ENCODE measurements at places on chromosomes 2 and 18. TPM values are rescaled to one million over a fixed set of nuclear protein-coding genes. Genes with fewer than 3 reads are reported as not detected.

DNA sequence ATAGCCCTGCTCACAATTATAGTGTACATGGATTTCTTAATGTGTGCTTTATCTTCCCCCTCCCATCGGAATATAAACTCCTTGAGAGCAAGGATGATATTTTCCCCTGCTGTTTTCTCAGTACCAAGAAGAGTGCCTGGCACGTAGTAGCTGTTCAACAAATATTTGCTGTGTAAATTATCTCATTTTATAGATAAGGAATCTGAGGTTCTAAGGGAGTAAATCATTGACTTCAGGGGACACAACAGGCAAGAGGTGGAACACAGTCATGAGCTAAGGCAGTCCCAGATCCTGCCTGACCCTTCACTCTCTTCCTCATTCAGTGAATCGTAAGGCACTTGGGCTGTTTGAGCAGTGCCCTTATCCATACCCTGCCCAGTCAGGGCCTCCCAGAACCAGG lies 187.3 kb upstream of the TNP1 start:
- no peak overlapping the region for H3K4me3 ChIP-seq
- no peak for DNase-seq
- H3K27ac ChIP-seq = no peak overlapping the region

- no peak for DNase-seq
- H3K4me1 ChIP-seq = no peaks in the 10 kb centered on the region
- no peaks in the 10 kb centered on the region for H3K36me3 ChIP-seq
- no peak overlapping the region for H3K4me3 ChIP-seq
Measured at GRCh38 chr18:13877157-13877556, 38.2 kb downstream of the MC2R start.

The SPP2 gene
- total RNA-seq = not detected

DNA sequence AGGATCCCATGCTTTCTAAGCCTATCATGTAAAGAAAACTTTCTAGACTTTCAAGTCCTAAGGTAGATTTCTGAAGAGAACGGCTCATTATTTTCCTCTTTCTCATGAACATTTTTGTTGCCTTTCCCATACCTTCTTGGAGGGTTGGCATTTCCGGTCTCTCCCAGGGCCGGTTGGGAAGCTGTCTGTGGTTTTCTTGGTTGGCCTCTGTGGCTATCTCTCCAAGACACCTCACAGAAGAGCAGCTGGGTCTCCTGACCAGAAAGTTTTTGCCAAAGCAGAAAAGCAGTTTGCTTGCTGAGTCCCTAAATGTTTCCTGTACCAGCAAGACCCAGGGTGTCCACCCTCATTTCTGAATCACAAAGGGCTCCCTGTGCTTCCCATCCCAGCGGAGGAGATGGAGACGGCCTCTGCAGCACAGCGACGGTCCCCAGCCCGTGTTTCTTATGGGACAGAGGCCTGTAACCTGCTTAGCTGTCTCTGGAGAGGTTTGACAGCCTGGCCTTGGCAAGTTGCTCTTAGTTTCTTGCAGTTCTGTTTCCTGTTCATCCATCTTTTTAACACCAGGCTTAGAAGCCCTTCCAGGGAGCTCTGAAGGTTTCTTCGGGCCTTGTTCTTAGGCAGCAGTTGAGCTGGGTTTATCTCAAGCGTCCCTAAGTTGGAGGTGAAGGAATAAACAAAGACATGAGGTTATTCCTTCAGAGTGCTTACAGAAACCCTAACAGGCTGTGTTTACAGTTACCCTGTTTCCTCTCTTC lies 39.8 kb downstream of the GREB1 start:
- no peak overlapping the region for H3K4me3 ChIP-seq
- no peak for DNase-seq
- no peaks in the 10 kb centered on the region for H3K36me3 ChIP-seq
- H3K27ac ChIP-seq = no peak overlapping the region
- no peaks in the 10 kb centered on the region for H3K27me3 ChIP-seq

The DYNAP gene
- total RNA-seq = not detected

- H3K27me3 ChIP-seq = no peaks in the 10 kb centered on the region
- no peaks in the 10 kb centered on the region for H3K4me1 ChIP-seq
- no peaks in the 10 kb centered on the region for H3K36me3 ChIP-seq
- DNase-seq = no peak
Measured at GRCh38 chr2:201353116-201353515, 4.0 kb downstream of the FLACC1 start.

The SCN7A gene
- total RNA-seq = not detected

The CHRND gene
- not detected for total RNA-seq

DNA sequence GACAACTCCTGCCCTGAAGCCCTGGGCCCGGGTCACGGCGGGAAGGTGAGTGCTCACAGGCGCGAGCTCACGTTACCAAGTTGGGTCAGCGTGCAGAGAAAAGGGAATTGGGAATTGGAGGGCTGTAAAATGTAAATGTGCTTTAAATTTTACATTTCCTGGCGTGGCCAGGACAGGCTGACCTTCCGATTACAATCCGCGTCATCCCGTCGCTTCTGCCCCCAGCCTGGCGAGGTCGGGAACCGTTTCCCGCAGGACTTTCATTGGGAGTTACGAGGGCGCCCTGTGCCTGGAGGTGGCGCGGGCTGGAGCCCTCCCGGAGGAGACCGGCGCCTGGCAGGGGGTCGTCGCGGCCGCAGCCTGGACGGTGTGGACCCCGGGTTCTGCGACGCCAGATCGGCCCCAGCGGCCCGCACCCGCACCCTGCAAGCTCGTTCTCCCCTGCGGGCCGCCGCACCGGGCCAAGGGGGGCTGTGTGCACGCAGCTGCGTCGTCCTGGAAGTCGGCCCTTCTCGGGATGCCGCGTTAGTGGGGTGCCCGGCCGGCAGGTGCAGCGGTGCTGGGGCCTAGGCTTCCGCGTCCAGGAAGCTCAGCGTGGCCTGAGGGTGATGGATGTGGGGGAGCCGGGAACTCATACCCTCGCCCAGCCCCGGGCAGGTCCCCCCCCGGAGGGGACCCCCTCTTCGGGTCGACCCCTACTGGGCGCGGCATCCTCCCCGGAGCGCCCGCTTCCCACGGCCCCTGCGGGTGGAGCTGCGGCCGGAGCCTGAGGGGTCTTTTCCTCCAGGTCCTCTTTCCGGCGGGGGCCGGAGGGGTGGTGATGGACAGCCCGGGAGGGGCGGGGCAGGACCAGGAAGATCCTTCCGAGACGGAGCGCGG lies 63.9 kb downstream of the LRRFIP1 start:
- peak overlapping the region; percentile 88 for H3K27ac ChIP-seq
- peak overlapping the region; percentile 87 for H3K4me3 ChIP-seq
- H3K36me3 ChIP-seq = no peaks in the 10 kb centered on the region
- peak; percentile 71 for DNase-seq
- no peaks in the 10 kb centered on the region for H3K27me3 ChIP-seq

DNA sequence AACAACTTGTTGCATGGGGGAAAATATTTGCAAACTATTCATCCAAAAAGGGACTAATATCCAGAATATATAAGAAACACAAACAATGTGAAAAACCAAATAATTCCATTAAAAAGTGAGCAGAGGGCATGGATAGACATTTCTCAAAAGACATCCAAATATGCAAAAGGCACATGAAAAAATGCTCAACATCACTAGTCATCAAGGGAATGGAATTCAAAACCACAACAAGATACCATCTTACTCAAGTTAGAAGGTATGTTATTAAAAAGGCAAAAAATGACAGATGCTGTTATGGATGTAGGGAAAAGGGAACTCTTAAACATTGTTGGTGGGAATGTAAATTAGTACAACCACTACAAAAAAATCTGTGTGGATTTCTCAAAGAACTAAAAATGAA lies 396.5 kb downstream of the CCDC85A start:
- no peaks in the 10 kb centered on the region for H3K27me3 ChIP-seq
- no peaks in the 10 kb centered on the region for H3K4me1 ChIP-seq
- H3K36me3 ChIP-seq = no peaks in the 10 kb centered on the region
- H3K4me3 ChIP-seq = no peak overlapping the region

GRCh38 chr2:231126123-231126522 lies 1.3 kb upstream of the HTR2B start:
- H3K4me1 ChIP-seq = no peaks in the 10 kb centered on the region
- no peak overlapping the region for H3K27ac ChIP-seq
- H3K27me3 ChIP-seq = no peaks in the 10 kb centered on the region
- no peak for DNase-seq
- no peak overlapping the region for H3K4me3 ChIP-seq

The OLA1 gene
- 43.9 TPM for total RNA-seq

DNA sequence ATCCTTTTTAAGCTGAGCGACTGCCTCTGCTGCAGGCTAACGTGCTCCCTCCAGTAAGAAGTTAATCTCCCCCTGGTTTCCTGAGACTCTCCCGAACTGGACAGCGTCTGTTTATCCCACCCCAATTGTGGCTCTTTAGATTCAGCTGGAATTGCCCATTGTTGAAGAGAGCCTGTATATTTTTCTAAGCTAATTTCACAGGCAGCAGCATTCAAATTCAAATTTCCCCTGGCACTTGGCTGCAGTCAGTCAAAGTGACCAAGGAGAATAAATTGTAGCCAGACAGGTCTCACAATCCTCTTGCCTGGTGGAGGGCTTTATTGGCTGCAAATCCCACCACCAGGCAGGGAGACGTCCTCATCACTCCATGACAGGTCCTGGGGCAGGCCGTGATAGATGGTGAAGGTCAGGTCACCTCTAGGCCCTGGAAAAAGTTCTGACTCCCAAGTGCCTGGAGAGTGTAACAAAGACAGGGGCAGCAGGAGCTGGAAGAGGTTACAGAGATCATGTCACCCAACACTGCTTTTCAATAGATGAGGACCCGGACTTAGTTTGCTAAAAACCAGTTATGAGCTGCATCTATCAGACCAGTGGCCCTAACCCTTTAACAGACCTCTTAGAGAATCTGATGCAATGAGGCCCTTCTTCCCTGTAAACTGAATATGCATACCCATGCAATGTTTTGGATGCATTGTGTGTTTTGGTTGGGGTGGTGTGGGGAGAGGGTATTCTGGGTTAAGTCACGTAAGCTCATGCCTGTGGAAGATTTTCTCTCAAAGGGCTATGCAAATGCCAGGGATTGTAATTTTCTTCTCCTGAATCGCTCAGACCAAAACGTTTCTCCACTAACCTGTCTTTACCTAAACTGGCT lies 32.3 kb upstream of the C18orf32 start:
- H3K27ac ChIP-seq = no peak overlapping the region
- H3K4me1 ChIP-seq = no peaks in the 10 kb centered on the region
- DNase-seq = no peak
- no peaks in the 10 kb centered on the region for H3K27me3 ChIP-seq

The NDC80 gene
- total RNA-seq = 6.5 TPM

GRCh38 chr2:231353469-231353868 lies 42.0 kb upstream of the B3GNT7 start:
- no peak overlapping the region for H3K27ac ChIP-seq
- no peaks in the 10 kb centered on the region for H3K36me3 ChIP-seq
- no peaks in the 10 kb centered on the region for H3K4me1 ChIP-seq
- DNase-seq = no peak
- no peak overlapping the region for H3K4me3 ChIP-seq
- no peaks in the 10 kb centered on the region for H3K27me3 ChIP-seq

The CRYBA2 gene
- not detected for total RNA-seq

- H3K36me3 ChIP-seq = no peaks in the 10 kb centered on the region
- H3K4me1 ChIP-seq = peaks cover 8% of the 10 kb centered on the region
- H3K27ac ChIP-seq = peak overlapping the region; percentile 53
- peak; percentile 45 for DNase-seq
- no peaks in the 10 kb centered on the region for H3K27me3 ChIP-seq
- H3K4me3 ChIP-seq = no peak overlapping the region
Measured at GRCh38 chr2:198042189-198042588, 237.8 kb downstream of the PLCL1 start.

The GALNT5 gene
- not detected for total RNA-seq

DNA sequence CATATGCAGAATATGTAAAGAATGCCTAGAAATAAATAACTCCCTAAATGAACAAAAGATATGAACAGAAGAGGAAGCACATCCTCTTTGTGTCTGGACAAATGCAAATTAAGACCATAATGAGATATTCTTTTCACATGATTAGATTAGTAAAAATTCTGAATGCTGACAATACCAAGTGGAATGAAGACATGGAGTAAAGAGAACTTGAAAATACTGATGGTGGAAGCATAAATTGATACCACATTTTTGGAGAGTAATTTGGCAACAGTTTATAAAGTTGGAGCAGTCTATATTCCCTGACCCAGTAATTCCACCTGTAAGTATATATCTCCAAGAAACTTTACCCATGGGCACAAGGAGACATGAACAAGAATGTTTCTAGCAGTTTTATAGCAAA lies 130.0 kb downstream of the CAPN13 start:
- DNase-seq = no peak
- H3K27ac ChIP-seq = no peak overlapping the region
- H3K27me3 ChIP-seq = no peaks in the 10 kb centered on the region
- no peaks in the 10 kb centered on the region for H3K36me3 ChIP-seq
- no peak overlapping the region for H3K4me3 ChIP-seq

- no peaks in the 10 kb centered on the region for H3K36me3 ChIP-seq
- H3K27me3 ChIP-seq = no peaks in the 10 kb centered on the region
- DNase-seq = no peak
- no peak overlapping the region for H3K27ac ChIP-seq
- H3K4me3 ChIP-seq = no peak overlapping the region
- H3K4me1 ChIP-seq = no peaks in the 10 kb centered on the region
Measured at GRCh38 chr2:56195563-56195962, 11.8 kb downstream of the CCDC85A start.

- DNase-seq = no peak
- H3K27me3 ChIP-seq = no peaks in the 10 kb centered on the region
- H3K27ac ChIP-seq = no peak overlapping the region
- no peak overlapping the region for H3K4me3 ChIP-seq
- H3K4me1 ChIP-seq = no peaks in the 10 kb centered on the region
Measured at GRCh38 chr2:196376984-196377877, 205.9 kb upstream of the STK17B start.

- no peak for DNase-seq
- no peaks in the 10 kb centered on the region for H3K27me3 ChIP-seq
- peak overlapping the region; percentile 14 for H3K27ac ChIP-seq
- peaks cover 84% of the 10 kb centered on the region for H3K36me3 ChIP-seq
- H3K4me3 ChIP-seq = no peak overlapping the region
Measured at GRCh38 chr2:97733341-97734035, 20.1 kb downstream of the ZAP70 start.

- H3K4me3 ChIP-seq = no peak overlapping the region
- no peak for DNase-seq
- H3K36me3 ChIP-seq = no peaks in the 10 kb centered on the region
- no peaks in the 10 kb centered on the region for H3K4me1 ChIP-seq
- H3K27ac ChIP-seq = no peak overlapping the region
- H3K27me3 ChIP-seq = no peaks in the 10 kb centered on the region
Measured at GRCh38 chr2:236319036-236319435, 54.8 kb upstream of the ASB18 start.

DNA sequence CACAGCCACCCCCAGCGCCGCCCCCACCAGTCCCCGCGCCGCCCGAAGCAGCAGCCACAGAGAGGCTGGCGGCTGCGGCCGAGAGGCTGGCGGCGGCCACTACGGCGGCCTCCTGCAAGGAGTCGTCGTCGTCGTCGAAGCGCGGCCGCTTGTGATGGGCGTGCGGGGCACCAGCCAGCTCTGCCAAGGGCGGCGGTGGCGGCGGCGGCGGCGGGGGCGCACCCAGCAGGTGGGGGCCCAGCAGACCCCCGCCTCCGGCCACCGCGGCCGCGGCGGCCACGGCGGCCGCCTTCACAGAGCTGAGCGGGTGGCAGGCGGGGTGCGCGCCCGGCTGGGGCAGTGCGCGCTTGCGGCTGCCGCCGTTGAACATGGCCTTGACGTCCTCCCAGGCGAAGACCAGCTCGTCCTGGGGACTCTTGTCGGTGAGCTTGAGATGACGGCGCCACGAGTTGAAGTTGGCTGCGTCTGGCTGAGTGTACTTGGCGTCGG lies 3.3 kb downstream of the SKOR2 start:
- no peaks in the 10 kb centered on the region for H3K4me1 ChIP-seq
- H3K27ac ChIP-seq = no peak overlapping the region
- H3K4me3 ChIP-seq = no peak overlapping the region
- H3K27me3 ChIP-seq = peaks cover 42% of the 10 kb centered on the region
- DNase-seq = no peak
